Activated CD4-positive, alpha-beta T cell treated with anti-CD3 and anti-CD28 coated beads, Interleukin-2, amount 50 U/mL, for 48 hours (primary cell): ENCODE measurements at places on chromosomes 16 and 17.
A peak's percentile ranks its signal among the peaks of the same experiment; 100 is the strongest.

DNA sequence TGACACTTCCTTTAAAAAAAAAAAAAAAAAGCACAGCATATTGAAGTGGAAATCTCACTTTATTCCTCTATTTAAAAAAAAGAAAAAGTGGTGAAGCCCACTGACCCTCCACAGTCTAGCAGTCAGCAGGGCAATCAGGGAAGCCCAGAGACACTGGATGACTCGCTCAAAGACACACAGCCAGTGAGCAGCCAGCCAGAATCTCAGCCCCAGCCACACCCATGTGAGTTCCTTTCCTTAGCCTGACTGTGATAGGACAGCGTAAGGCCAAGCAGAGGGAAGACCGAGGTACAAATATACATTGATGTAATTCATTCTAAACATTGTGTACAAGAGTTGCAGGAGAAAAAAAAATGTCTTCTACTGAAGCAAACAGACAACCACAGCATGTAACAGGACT is 22.5 kb downstream of the XPO6 start:
- no peak for DNase-seq

DNA sequence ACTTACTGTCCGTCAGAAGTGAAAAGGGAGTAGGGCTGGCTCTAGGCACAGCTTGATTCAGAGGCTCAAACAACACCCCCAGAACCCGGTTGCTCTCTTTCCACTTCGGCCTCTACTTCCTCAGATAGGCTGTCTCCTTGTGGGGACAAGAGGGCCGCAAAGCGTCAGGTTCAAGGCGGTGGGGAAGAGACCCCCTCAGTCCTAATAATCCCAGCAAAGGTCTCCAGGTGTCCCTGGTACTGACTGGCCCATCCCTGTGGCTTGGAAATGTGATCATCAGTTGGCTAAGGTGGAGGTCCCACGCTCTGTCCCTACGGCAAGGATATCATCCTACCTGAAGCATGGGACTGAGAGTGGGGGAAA is 26.0 kb downstream of the NGFR start:
- DNase-seq: no peak

DNA sequence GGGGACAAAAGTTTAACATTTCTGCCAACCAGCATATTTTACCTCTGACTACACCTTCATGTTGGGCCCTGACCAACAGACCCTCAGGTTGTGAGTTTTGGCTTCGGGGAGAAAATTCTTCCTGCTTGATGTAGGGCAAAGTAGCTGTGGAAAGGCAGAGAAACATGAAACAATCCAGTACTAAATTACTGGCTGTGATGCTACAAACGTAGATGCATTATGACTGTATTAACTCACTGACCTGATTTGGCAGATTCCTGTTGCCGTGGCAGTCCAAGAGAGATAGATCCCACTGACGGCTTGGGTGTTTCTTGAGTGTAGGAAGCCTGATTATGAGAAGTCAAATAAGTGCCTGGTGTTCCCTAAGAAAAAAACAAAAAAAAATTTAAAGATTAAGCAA is 80.7 kb downstream of the TTC19 start:
- no peak for DNase-seq

- DNase-seq: no peak
Observed at GRCh38 chr17:50475362-50475761, 3.3 kb upstream of the RSAD1 start.

GRCh38 chr16:30482366-30482765 is 9.8 kb downstream of the ITGAL start:
- DNase-seq: no peak

DNA sequence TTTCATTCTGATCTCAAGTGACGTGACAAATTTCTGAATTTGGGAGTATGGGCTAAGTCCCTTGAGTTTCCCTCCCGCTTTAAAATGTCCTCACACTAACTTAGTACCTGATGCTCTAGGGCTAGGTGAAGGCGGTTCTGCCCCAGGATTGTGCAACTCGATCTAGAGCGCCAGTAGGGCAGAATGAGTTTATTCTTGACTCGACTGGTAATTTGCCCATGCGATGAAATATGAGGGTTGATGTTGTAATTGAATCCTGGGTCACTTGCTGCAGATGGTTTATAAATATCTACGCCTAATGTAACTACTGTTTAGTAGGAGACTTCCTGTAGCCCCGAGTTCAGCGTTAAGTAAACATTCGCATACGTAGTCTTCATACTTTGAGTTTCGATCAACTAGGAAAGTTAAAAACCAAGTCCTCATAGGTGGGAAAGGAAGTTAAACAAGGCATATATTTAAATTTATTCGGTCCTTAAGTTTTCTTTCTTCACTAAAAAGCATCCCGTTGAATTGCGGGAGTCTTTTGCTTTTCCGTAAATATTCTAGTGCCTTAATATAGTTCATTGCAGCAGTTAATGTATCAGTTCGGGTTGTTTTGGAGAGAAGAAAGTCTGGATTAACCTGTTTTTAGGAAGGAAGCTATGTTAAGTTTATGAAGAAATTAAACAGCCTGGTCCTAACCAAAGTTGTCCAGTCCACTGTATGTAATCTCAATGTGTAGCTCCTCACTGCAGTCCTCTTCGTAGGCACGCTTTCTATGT is 1.6 kb downstream of the CTCF start:
- DNase-seq: no peak

- peak; percentile 65 for DNase-seq
Observed at GRCh38 chr17:40062329-40063186, at the start of gene THRA. THRA (plus strand) TSS chr17:40062965; CDS start chr17:40074489, 11,524 bp downstream.

- no peak for DNase-seq
Observed at GRCh38 chr17:77163001-77163400, 22.2 kb downstream of the SEC14L1 start.

- DNase-seq: no peak
Observed at GRCh38 chr17:49457564-49458535, 37.2 kb upstream of the NGFR start.

GRCh38 chr17:64276961-64277505 is 14.0 kb upstream of the TEX2 start:
- DNase-seq: no peak

GRCh38 chr17:71402661-71403141 is 718.1 kb upstream of the SOX9 start:
- no peak for DNase-seq

- DNase-seq: peak; percentile 40
Observed at GRCh38 chr17:81295676-81296381, 722 bp upstream of the SLC38A10 start.

DNA sequence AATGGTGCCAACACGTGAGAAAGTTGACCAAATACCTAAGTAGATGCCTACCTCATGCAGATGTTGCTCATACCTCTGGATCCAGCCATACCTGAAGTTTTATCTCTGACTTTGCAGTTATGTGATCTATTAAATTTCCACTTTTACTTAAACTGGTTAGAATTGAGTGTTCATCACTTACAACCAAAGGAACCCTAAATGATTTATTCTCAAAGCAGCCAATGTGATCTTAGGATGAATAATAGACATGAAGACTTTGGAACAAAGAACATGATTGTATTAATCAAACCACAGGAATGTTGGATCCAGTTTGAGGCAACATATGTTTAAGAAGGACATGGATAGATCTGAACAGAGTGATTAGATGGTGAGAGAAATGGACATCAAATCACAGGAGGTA is 68.7 kb downstream of the IRX6 start:
- DNase-seq: no peak

- DNase-seq: peak; percentile 95
Observed at GRCh38 chr17:7336240-7337175, at the start of gene ACAP1. ACAP1 (plus strand) TSS chr17:7336529; CDS start chr17:7336735, 206 bp downstream.

- peak; percentile 30 for DNase-seq
Observed at GRCh38 chr16:21656795-21657768, 4.7 kb upstream of the IGSF6 start.

GRCh38 chr16:27363797-27364196 is 38.2 kb upstream of the IL21R start:
- no peak for DNase-seq

DNA sequence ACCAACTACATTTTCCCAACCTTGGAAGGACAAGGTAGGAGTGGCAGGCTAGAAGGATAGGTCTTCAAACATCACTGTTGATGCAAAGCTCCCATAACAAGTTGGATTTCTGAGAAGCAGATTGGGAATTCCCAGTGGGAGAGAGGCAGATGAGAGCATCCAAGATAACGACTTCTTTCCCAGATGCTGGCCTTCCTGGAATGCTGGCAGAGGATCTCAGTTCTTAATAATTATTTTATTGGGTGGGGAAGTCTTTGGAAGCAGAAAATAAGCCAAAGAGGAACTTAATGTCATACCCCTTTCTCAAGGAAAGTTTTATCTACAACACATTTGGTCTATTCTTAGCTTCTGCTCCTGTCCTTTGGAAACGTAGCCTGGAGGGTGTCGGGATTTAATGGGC is 64.5 kb downstream of the MPRIP start:
- DNase-seq: no peak

DNA sequence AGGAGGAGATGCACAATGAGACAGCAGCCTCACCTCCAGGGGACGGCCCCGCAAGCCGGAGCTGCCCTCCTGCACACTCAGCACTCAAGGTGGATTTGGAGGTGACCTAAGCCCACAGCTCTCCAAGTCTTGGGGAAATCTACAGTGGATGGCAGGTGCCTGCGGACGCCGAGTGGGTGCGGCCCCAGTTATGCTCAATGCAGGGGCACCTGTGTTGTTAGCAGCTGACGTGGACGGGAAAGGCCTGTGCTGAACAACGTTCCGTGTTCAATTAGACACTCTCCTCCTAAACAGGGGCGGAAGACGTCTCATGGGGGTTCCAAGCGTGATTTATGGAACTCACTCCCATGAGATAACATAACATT is 22.0 kb upstream of the METRNL start:
- no peak for DNase-seq

DNA sequence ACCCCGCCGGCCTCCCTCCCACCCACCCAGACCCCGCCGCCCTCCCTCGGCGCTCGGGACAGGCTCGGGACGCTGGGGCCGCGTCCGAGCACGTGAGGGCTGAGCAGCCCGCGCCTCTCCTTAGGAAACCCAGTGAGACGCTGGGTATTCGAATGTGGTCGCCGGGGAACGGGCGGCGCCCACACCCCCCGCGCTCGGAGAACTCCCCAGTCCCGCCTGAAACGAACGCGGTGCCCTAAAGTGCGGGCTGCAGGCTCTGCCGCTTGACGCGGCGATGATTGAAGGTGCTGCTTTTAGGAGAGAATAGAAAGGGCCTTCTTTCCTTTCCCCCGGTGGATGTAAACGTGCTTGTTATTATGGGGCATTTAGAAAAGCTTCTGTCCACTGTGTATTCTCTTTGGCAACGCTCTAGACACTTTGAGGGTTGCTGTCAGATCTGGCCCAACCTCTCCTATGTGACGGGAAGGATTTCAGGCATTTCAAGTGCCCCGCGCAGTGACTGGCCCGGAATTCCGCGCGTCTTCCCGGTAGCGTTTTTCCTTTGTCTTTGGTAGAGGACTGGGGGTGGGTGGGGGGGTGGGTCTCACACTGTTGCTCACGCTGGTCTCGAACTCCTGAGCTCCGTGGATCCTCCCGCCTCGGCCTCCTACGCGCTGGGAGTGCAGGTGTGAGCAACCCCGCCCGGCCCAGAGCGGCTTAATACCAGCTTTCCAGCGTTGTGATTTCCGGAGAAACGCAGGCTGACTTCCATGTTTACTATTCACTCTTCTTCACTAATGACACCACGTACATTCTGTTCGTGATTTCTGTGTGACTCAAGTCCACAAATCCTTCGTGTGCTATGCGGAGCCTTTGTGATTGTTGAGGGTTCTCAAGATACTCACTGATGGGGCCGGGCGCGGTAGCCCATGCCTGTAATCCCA is 21.8 kb upstream of the FOXK2 start:
- DNase-seq: peak; percentile 40

DNA sequence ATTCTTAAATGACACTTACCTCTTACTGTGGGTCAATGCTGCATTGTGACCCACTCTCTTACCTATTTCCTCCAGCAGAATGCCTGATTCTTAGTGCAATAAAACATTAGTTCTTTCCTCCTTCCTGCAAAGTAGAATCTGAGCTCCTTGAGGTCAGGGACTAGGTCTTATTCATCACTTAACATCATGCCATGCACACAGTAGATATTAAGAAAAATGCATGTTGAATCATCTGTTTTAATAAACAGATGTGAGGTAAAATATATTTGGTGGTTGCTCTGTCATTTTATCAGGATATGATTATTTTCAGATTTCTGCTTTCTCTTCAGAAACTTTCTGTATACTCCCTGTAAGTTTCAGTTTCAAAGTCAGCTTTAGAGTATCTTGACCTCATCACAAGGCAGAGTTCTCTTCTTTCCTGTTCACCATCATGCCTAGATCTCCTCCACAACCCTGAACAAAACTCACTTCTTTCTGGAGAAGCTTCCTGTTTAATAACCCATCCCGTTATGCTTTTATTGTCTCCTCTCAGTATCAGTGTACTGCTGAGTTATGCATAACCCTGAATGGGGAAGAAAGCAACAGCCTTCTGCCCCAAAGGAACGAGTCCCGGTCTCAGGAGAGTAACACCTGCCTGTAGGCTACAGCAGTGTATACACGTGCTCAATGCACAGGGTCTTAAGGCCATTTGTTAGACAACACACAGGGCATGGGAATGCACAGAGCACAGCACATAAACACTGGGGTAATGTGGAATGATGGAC is 30.3 kb upstream of the SUPT4H1 start:
- DNase-seq: no peak

DNA sequence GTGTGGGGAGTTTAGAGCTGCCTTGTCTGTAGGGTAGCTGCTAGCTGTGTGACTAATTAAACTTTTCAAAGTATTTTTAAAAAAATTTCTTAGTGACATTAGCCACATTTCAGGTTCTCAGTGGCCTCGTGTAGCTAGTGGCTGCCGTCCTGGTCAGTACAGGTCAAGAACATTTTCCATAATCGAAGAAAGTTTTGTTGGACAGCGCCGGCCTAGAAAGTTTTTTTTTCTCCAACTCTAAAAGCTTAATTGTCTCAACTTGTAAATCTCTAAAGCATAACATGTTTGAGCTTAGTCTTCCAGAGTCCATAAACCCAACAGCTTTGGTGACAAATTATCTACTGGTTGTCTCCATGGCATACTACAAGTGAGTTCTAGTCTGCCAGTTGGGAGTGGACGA is 4.3 kb downstream of the AKAP1 start:
- no peak for DNase-seq

- no peak for DNase-seq
Observed at GRCh38 chr16:29988346-29989075, 6.9 kb downstream of the HIRIP3 start.
